ENCODE measurements at places on chromosomes 6 and 20.

DNA sequence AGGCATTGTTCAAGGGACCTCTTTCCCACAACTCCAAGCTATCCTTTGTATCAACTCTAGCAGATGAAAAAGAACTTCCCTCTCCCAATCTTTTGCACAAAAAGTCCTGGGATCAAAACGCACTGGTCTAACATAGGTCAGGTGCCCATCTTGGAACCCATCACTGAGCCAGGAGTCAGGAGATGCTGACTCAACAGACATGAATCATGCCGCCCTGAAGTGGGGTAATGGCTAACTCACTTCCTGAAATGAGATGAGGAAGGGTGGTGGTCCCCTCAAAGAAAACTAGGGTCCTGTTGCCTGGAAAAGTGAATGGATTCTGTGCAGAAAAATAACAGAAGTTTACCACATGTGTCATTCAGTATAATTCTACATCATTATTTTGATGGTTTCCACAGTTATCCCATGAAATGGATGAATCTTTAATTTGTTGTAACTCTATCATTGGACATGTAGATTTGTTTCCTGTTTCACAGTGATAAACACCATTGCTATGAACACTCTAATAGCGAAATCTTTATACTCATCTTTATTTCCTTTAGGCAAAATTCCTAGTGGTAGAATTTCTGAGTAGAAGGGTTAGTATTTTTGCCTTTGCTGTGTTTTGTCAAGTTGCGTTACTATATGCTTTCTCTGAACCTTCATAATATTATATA is 151.3 kb downstream of the SLC16A10 start:
- DNase-seq: no peak

DNA sequence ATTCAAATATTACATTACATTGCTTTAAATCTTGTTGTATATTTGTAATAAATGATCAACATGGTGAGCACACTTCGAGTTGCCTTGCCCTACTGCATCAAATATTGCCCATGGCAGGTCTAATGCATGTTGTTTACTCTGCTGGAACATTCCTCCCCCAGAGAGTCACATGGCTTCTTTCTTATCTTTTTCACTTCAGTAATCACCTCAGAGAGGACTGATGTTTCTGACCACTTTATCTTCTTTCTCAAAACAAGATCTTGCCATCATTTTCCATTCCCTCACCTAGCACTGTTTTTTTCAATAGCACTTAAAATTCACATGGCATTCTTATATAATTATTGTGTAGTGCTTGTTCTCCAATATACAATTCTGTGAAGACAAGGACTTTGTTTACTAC is 243.5 kb upstream of the THEMIS start:
- DNase-seq: no peak

DNA sequence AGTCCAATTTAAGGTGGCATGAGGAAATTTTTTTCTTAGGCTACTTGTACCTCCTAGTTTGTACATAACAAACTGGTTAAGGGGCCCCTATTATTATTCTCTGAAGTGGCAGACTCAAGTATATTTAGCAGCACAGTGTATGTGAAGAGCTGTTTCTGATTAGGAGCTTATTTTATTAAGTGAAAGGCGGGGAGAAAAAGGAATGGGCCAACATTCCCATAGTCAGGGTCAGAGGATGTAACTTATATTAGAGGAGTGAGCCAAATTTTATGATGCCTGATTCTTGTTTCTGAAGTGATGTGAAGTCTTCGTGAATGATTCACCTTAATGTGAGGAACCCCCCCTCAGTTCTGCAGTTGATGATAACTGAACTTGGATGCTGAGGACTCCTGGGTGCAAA is 2.8 kb downstream of the HECA start:
- no peak for DNase-seq

- DNase-seq: no peak
These were observed 103.2 kb upstream of the BEND6 start for GRCh38 chr6:56851541-56852259.

- DNase-seq: no peak
These were observed 111.1 kb downstream of the TBC1D32 start for GRCh38 chr6:121223212-121223611.

GRCh38 chr20:36150489-36150846 is 4.1 kb upstream of the EPB41L1 start:
- no peak for DNase-seq

DNA sequence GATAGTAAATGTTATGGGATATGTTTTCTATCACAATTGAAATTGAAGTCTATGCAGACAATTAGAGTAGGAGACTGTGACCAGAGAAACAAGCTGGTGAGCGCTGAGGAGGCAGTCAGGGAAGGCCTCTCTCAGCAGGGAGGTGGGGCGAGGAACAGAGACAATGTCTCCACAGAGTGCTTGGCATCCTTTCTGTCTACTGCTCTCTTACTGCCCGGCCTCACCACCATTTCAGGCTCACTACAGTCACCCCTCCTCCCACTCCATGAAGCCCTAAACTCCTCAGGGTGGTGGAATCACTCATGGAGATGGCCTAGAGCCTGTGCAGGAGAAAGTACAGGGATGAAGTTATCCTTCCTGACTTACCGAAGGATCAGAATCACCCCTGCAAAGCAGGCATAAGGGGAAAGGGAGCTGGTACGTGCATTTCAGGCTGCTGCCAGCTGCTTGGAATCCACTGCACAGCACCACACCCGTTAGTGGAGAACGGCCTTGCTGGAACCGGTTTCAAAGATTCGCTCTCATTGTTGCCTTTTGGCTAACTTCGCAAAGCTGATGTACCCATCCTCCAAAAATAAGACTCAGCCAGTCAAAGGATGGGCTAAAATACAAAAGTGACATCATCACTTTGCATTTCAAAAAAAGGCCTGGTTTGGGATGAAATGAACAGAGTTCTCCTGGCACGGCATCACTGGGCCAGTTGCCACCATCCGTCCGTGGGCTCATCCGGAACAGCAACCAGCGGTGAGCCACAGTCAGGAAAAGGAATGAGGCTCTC is 67.3 kb downstream of the SLC22A23 start:
- no peak for DNase-seq

GRCh38 chr6:160933256-160933655 is 58.3 kb upstream of the MAP3K4 start:
- no peak for DNase-seq

Data from stimulated activated CD8-positive, alpha-beta memory T cell treated with anti-CD3 and anti-CD28 coated beads, Interleukin-4, amount 100 ng/mL, for 1 hour (primary cell).